KG1 (cell line): ENCODE measurements at places on chromosomes 7 and 10.

DNA sequence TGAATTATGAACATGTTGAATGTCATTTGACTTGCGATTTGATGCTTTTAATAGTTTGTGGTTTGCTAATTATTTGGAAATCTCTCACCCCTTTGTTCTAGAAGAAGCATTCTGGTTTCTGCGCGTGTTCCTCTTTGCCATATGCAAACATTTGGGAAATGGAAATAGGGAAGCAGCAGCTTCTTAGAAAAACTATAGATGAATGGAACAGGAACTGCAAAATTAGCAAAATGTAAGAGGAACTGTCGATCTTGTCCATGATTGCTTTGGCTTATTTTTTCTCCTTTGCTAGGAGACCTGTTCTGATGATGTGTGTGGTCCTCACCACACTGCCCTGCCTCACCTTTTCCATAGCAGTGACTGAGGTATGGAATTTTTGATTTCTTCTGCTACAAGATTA is 19.0 kb downstream of the TMEM236 start:
- DNase-seq, result no peak

- DNase-seq, result no peak
These were observed 256.6 kb upstream of the GLI3 start for GRCh38 chr7:42493436-42494198.

- no peak for DNase-seq
These were observed 142.3 kb upstream of the UNC5B start for GRCh38 chr10:71069909-71070666.

GRCh38 chr7:140669352-140669751 is 3.4 kb upstream of the ADCK2 start:
- no peak for DNase-seq

DNA sequence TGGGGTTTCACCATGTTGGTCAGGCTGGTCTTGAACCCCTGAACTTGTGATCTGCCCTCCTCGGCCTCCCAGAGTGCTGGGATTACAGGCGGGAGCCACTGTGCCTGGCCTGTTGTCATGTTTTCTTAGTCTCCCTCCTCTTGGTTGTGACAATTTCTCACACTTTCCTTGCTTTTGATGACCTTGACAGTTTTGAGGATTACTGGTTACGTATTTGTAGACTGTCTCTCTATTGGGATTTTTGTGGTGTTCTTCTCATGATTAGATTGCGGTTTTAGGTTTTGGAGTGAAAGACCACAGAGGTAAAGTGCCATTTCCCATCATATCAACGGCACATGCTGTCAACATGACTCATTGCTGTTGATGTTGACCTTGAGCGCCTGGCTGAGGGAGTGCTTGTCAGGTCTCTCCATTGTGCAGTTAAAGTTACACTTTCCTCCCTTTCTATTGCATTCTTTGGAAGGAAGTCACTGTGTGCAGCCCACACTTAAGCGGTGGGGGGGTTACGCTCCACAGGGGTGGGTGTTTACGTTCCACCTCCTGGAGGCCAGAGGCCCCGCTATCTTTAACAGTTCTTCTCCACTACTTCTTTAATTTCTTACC is 10.8 kb downstream of the NEURL1 start:
- DNase-seq, result no peak

GRCh38 chr10:97335188-97335619 is 675 bp upstream of the FRAT2 start:
- no peak for DNase-seq

DNA sequence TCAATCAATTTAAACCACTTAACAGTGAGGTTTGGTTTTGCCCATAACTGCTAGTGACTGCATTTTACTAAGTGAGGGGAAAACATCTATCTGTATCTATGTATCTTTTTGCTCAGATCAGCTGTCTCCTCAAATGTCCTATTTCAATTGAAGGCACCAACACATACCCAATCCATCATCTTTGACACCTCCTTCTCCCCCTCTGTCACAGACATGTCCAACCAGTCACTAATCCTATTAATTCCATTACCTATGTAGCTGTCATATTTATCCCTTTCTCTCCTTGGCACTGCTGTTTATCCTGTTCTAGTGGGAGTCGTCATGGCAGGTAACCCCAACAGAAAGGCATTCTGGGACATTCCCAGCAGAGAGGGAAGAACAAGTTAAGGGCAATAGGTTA is 975.2 kb upstream of the AUTS2 start:
- DNase-seq, result no peak

- no peak for DNase-seq
These were observed 209.1 kb upstream of the ZNF722 start for GRCh38 chr7:63789378-63790176.

GRCh38 chr7:54839575-54840213 is 80.7 kb upstream of the SEC61G start:
- DNase-seq, result no peak

- no peak for DNase-seq
These were observed 604.0 kb downstream of the INHBA start for GRCh38 chr7:41098846-41099245.

DNA sequence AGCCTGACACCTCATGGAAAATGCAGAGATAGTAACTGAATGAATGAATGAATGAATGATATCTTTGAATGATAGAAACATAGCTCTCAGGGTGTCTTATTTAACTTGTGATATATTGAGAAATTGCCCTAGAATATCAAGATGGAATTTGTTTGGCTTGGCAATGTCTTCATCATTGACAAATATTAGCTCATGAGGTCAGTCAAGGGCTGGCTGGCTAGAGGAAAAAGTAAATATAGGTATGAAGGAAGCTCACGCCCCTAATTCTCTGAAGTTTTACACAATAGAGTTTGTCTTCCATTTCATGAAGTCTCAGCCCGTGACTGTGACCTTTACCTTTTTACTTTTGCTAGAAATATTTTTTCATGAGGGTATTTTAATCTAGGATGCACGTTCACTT is 305.2 kb downstream of the ADARB2 start:
- no peak for DNase-seq

GRCh38 chr7:41881331-41882130 is 178.6 kb upstream of the INHBA start:
- peak; percentile 85 for DNase-seq

GRCh38 chr7:79245623-79246249 is 207.7 kb downstream of the MAGI2 start:
- DNase-seq, result no peak

- DNase-seq, result no peak
These were observed 14.2 kb upstream of the ACSL5 start for GRCh38 chr10:112359606-112360307.

DNA sequence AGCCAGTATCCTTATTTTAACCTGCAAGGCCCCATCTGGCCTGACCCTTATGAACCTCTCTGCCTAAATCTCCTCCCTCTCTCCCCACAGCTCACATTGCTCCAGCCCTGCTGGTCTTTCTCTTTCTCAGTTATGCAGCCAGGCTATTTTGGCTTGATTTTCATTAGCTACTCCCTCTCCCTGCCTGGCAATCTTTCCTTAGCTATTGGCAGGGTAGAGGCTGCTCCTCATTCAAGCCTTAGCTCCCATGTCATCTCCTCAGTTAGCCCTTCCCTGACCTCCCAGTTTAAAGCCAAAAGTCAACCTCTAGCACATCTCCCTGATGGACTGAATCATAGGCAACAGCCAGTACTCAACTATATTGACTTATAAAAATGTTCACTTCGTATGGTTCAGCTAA is 214.4 kb upstream of the CELF2 start:
- no peak for DNase-seq

DNA sequence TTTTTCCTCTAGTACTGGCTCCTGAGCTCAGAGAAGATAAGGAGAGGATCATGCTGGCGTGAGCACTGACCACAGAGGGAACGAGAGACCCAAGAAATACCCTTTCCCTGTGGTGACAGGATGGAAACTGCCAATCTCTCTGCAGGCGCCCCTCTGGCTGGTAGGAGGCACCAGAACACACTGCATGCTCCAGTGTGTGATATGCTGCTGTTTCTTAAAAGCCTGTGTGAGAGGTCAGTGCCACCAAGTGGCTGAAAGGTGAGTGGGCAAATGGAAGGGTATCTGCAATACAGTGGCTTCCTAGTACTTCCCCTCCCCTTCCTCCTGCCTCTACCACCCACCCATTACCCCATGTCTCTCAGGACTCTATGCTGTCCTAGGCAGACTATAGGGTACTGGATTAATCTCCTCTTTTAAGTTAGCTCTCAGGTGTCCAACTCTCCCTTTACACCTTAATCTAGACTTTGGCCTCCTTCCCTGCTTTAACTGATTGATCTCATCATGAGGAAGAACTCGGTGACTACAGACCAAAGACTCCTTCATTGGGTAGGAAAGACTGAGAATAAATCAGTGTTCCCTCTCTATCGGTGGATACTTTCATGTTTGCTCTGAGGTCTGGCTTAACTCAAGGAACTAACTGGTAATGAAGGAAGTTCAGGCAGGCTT is 283.6 kb downstream of the ADRA2A start:
- no peak for DNase-seq

DNA sequence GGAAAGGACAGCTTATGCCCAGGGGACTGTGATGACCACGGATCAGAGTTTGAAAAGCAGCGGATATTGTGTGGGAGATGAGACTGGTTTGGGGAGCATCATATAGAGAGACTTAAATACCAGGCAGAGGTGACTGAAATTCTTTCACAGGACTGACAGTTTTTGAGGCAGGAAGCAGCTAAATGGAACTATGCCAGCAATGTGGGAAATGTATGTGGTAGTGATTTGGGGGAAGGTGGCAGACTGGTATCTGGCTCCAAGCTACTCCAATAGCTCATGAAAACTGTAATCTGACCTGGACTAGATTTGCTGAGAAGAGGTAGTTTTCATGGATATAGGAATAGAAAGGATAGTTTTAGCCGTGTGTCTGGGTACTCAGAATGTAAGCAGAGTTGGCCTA is 592.6 kb downstream of the REEP3 start:
- DNase-seq, result no peak

DNA sequence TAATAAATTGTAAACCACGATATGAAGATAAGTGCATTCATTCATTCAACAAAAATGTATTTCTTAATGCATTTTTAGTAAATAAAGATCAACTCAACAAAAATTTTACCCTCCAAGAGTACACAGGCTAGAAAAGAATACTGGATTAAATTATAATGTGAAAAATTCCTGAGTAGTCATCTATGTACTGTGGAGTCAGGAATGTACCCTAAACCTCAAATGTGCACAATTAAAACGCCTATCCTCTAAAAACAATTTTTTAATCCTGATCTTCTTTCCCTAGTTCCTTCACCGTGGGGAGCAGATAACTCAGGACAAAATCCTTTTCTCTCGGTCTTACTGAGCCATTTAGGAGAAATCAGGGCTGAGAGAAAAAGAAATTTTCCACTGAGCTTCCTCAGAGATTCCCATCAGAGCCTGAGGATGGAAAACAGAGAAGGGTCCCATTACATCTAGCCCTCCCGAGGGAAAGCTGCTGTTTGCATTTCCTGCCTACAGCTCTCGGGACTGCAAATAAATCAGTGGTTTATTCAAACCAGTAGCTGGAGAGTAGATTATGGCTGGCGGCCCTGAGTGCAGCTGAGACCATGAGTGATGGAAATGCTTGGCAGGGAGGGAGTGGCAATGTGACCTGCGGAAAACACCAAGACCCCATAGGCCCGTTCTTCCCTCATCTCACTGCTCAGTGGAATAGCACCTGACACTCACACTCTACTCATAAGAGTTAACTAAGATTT is 7.4 kb downstream of the TAS2R40 start:
- no peak for DNase-seq

DNA sequence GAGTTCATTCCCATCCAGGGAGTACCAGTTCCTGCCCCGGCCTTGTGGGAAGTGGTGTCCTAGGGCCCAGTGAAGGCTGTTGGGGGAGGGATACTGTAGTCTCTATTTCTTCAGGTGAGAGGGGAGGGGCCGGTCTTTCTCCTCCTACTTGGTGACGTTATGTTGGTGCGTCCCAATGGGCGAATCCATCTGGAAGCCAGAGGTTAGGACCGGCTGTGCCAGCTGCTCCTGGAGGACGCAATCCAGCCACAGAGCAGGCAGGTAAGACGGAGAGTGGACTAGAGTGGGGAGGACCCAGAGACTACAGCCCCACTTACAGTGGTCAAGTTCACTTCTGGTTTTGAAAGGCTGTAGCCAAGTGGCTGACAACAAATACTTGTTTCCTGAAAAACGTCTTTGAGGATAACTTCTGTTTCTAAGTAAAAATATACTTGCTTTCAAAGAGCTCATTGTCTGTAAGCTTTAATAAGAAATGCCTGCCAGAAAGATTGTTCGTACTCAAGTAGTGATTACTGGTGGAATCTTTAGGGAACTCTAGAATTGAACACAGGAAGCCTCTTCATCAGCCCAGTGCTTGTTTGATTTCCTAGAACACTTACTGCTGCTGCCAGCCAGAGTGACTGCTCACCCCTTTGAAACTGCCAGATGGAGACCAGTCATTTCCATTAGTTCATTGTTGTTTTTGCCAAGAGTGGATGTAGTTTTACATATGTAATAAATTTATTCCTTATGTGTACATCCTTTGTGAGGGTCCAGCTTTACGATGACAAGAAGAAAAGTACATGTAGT is 25.4 kb downstream of the RBM33 start:
- DNase-seq, result no peak

DNA sequence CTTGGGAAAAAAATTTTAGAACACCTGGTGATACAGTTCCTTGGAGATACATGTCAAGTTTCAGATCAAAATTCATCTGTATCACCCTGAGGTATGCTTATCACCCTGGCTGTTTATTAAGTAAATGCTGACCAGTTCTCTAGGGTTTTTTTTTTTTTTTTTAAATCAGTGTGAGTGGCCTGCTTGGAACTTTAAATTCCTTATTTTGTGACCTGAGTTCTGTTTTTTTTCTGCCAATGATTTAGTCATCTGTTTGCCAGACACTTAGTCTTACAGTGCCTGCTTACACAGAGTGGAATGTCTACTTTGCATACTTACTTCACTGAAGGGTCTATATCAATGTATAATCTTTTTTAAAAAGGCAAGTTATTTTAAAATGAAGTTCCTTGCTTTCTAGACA is 1.8 kb downstream of the TSPAN13 start:
- DNase-seq, result no peak

DNA sequence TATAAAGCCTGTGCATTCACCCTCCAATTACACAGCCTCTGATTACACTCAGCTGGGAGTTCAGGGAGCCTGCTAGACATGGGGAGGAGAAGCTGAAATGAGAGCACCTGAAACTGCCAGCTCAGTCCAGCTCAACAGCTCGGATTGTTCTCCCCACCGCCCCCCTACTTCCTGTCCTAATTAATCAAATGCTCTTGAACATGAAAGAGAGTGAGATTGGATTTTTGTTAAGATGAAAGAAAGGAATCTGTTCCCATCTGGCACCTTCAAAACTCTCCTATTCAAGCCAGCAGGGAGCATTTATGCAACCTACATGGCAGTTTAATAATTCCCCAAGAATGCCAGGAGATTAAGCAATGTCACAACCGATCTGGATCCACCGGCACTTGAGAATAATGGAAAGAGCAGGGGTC is 98.0 kb downstream of the NPSR1 start:
- no peak for DNase-seq

DNA sequence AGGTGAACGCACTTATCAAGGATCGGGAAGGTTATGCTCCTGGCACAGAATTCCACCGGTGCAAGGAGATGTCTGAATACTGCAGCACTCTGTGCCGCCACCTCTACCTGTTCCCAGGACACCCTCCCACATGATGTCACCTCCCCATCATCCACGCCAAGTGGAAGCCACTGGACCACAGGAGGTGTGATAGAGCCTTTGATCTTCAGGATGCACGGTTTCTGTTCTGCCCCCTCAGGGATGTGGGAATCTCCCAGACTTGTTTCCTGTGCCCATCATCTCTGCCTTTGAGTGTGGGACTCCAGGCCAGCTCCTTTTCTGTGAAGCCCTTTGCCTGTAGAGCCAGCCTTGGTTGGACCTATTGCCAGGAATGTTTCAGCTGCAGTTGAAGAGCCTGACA is 11.0 kb upstream of the CLCN1 start:
- DNase-seq, result no peak
